ENCODE measurements at places on chromosomes 3 and 15.

- no peak for DNase-seq
Measured at GRCh38 chr15:90697175-90697574, 20.0 kb upstream of the BLM start.

GRCh38 chr3:26713091-26713490, 90.5 kb downstream of the LRRC3B start:
- DNase-seq: no peak

DNA sequence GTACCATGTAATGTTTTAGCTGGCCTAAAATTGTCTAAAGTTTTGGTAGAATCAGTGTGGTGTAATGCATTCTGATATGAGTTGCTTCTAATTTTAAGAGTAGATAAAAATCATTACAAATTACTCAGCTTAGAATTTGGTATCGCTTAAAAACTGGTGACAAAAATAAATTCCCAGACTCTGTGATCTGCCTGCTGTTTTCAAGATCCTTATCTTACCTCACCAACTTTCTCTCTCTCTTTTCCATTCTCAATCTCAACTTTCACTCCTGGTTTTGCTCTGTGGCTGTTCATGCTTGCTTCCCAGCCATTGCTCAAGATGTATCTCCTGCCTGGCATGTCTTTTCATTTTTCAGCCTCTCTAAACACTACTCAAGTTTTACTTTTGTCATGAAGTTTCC, 45.7 kb downstream of the TCF12 start:
- no peak for DNase-seq

DNA sequence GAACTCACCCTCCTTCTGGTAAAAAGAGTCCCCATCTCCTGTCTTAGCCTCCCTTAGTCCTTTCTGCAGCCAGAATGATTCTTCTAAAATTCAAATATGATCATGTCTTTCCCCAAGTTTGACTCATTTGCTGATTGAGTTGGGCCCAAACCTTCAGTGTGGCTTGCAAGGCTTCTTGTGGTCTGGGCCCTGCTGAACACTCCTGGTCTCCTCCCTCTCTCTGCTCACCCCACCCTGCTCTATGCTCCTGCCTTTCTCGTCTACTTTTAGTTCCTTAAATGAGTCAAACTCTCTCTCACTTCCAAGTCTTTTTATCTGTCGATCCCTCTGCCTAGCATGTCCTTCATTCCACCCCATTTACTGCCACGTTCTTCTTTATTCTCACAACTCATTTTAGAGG, 72.6 kb downstream of the CCR1 start:
- DNase-seq: no peak

DNA sequence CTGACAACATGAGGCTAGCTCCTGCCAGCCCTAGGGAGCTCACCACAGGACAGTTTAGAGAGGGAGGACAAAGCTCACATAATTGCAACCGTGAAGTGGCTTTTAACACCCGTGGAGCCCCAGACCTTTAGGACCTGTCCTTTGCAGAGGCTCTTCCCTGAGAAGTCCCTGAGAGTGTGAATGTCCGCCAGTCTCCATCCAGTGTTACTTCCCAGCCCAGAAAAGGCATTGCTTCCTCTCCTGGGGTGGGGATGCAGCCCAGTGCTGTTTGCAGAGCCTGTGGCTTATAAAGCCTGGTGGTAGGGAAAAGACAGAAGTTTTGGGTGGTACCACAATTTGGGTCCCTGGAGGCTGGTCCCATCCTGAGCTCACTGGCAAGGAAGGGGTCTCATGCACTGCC, 182.0 kb downstream of the SLCO3A1 start:
- DNase-seq: no peak

DNA sequence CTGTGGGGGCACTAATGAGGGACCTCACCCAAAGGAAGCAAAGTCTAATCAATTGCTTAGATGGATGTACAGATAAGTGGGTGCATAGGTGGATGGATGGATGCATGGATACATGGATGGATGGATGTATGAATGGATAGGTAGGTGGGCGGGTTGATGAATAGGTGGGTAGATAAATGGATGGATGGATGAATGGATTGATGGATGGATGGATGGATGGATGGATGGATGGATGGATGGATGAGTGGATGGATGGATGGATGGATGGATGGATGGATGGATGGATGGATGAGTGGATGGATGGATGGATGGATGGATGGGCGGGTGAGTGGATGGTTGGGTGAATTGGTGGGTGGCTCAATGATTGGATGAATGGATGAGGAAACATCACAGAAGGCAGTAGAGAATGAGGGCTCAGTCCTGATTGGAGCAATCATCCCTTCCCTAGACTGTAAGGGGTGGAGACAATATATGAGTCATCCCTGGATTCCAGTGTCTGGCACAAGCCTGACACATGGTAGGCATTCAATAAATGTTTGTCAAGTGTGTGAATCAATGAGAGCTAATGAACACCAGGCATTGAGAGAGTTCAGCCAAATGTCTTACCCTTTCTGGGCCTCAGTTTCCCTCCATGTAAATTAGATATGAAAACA, 40.4 kb upstream of the PXYLP1 start:
- DNase-seq: no peak

DNA sequence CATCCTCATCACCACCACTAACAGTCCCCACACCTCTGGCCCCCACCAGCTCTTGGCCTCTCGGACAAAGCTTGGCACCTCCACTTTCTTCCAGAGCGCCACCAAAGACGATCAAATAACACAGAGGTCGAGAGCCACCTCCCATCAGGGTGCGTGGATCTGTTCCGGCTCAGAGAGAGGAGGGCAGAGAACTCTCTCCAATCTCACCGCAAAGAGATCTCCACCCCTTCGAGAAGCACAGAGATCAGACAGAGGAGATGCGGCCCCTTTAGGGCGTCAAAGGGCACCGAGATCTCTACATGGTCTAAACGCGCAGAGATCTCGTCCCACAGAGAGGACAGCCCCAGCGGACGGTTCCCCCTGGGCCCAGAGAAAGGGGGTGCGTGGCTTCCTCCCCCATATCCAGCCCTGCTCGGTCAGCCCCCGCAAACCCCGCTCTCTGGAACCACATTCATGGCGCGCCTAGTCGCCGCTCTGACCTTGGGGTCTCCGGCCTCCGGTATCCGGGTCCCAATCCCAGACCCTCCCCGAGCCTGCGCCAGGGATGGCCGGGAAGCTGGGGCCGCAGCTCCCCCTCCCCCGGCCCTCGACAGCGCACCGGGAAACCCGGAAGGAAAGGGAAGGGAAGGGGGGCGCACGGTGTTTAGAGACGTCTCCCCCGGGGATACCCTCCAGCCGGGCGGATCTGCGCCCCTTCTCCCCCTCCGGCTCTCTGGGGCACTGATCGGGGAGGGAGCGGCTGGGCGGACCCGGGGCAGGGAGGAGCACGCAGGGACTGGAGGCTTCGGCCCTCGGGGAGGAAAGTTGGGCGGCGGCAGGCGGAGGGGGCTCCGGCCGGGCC, 608 bp downstream of the SCN5A start:
- DNase-seq: no peak

DNA sequence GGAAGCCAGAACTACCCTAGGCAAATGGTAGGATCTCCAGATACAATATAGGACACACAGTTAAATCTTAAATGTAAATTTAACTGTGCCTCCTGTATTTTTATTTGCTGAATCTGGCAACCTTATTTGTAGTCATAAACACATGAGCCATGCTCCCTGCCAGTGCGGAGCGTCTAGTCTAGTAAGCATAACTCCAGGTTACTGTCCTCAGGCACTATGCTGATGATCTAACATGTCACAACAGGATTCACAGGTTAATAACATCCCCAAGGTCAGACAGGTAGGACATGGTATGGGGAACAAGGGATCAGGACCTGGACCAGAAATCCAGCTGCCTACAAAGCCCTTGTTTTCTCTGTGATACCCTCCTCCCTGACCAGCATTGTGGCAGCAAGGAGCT, 305.1 kb downstream of the CACNA2D3 start:
- no peak for DNase-seq

GRCh38 chr15:99180086-99180963, 69.1 kb downstream of the TTC23 start:
- DNase-seq: no peak

DNA sequence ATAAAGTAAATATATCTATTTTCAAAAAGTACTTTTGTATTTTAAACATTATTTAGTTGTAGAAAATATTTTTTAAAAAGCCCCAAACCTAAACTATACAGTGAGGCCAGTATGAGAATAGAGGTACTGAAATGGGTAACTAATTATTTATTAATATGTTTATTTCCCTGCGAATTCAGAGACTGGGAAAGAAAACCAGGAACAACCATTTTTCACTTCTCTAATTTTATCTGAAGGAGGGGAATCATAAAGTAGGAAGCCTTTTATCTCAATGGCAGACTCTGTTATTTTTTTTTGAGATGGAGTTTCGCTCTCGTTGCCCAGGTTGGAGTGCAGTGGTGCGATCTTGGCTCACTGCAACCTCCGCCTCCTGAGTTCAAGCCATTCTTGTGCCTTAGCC, 63.6 kb upstream of the TRAK1 start:
- no peak for DNase-seq

- DNase-seq: no peak
Measured at GRCh38 chr3:160124224-160124623, 101.0 kb upstream of the C3orf80 start.

DNA sequence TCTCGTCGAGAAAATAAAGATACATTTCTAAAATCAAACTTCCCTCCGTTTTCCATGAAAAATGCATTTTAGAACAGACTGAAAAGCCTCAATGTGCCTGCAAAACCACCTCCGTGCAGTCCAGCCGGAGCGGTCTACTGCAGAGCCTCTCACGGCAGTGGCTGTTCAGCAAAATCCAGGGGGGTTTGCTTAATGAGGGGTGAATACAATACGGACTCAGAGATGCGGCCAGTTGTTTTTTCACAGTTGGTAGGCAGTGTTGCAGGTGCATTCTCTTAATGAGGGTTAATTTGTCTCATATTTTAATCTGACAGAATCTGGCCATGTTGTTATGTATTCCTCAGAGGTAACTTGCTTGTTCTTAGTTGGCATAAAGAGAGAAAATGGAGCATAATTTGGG, 223.0 kb downstream of the EBLN2 start:
- no peak for DNase-seq

- DNase-seq: no peak
Measured at GRCh38 chr15:62618432-62618831, 424.1 kb upstream of the TPM1 start.

DNA sequence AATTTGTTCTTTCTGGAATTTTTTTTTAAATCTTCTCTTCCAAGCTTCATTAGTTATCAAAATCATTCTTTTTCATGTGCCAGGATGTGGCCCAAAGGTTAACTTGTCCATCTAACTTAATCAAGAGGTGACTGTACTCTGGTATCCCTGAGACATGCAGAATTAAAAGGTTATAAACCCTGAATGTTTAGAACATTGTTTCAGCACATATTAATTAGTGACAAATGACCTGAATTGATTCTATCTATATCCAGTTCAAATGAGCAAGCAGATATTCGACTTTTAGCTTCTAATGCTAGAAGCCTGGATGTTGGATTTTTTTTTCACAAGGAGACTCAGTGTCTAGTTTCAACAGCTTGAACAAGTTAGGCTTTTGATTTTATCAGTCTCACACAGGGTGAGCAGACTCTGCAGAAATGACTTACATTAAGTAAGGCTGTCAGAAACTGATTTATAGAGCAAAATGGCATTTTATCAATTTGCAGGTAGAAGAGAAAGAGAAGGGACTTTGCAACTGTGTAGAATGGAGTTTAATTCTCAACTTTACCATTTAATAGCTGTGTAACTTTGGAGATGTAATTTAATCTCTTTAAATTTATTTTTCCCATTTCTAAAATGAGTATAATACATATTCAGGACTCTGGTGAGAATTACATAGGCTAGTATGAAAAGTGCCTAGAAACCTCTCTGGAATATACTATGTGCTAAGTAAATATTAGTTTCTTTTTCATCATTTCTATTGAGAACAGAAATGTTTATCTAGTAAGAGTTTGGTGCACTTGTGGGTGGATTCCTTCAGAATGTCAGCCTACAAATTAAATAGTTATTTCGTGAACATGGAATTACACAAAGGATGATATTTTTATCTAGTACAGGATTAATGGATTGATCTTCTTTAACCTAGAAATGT, 100.0 kb downstream of the ALCAM start:
- no peak for DNase-seq

DNA sequence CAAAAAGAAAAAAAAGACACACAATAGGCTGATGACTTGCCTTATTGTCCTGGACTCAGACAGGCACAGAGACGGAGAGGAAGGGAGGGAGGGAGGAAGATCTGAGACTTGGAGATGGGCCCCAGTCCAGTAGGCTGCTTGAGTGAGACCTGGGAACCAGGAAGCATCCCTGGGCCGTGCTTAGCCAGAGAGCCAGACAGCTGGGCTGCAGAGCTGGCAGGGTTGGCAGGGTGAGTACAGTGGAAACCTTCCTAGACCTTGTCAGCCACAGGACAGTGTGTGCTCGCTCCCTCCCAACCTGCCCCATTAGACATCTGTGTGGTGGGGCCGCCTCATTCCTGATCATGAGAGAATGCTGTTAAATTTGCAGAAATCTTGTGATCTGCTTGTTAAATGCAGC, 107.9 kb upstream of the ALDH1A3 start:
- DNase-seq: no peak

- no peak for DNase-seq
Measured at GRCh38 chr15:88015228-88015860, 241.2 kb downstream of the NTRK3 start.

- no peak for DNase-seq
Measured at GRCh38 chr3:152026033-152026556, 152.7 kb downstream of the SUCNR1 start.

- DNase-seq: no peak
Measured at GRCh38 chr3:153753035-153753434, 368.2 kb upstream of the ARHGEF26 start.

- DNase-seq: no peak
Measured at GRCh38 chr3:67518236-67518635, 136.2 kb downstream of the SUCLG2 start.

All from activated CD4-positive, alpha-beta T cell treated with anti-CD3 and anti-CD28 coated beads, Interleukin-2, amount 50 U/mL, for 4 hours (primary cell).